Activated CD8-positive, alpha-beta memory T cell treated with anti-CD3 and anti-CD28 coated beads for 1 hour (primary cell): ENCODE measurements at places on chromosomes 12 and 14.

- peak; percentile 38 for DNase-seq
Measured at GRCh38 chr14:98138666-98139065, 1133.3 kb downstream of the BCL11B start.

DNA sequence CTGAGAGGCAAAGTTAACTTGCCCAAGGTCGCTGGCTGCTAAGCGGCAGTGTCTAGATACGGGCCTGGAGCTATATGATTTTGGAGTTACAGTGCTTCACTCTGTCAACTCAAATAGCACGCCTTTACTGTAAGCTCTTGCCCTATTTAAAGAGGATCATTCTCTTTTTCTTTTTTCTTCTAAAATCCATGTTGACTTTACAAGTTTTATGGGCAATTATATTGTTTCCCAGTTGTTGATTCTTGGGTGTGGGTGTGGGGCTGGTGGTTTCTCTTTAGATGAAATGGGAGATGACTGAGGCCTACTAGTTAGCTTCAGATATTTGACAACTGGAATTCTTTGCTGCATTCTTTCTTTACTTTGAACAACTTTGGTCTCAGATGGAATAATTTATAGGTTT, 70.7 kb downstream of the C12orf75 start:
- DNase-seq = no peak

DNA sequence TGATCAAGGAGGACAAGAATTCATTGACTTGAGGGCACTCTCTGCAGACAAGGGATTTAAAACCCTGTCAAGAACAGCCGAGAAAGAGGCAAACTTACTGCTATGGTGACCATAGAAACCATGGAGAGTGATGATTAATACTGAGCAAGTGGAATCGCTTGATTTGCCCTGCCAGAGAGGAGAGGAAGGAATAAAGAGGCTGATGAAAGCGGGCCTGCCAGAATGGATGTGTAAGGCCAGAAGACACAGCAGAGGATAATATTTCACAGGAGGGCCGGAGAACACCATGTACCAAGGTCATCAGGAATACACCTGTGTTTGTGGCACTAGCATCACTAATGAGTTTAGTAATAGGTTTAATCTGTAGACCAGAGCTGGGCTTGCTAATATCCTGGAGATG, 221.8 kb upstream of the DCN start:
- DNase-seq = no peak

GRCh38 chr14:78152201-78153063, 17.7 kb upstream of the NRXN3 start:
- DNase-seq = no peak

- no peak for DNase-seq
Measured at GRCh38 chr14:58299401-58300330, 1.3 kb downstream of the ARID4A start.

- peak; percentile 71 for DNase-seq
Measured at GRCh38 chr14:68788996-68789820, 3.7 kb downstream of the ZFP36L1 start.

- DNase-seq = no peak
Measured at GRCh38 chr12:123912415-123913380, 59.9 kb downstream of the CCDC92 start.

GRCh38 chr14:52949711-52950409, 990 bp downstream of the FERMT2 start:
- DNase-seq = no peak

- DNase-seq = no peak
Measured at GRCh38 chr12:71591601-71592000, 72.0 kb downstream of the ZFC3H1 start.

GRCh38 chr12:92074889-92075288, 70.8 kb downstream of the BTG1 start:
- no peak for DNase-seq

DNA sequence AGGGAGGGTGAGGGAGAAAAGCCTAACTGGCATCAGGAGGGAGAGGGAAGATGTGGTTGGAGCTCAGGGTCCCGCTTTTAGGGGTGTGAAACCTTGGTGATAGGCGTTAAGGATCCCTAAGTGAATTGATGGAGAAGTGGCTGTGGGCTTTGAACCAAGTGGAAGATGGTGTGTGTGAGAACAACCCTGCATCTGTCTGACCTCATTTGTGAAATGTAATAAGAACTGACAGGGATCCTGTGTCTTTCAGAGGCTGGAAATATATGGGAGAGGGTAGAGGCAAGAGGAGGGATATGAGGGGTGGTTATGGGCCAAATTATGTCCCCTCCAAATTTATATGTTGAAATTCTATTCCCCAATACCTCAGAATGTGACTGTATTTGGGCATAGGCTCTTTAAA, 63.8 kb upstream of the NRXN3 start:
- DNase-seq = no peak
